Activated T-helper 2 cell treated with anti-CD3 and anti-CD28 coated beads, Interferon-gamma antibody, Interleukin-2, Interleukin-4, amounts not matched to agents 10 μg/mL and 5 μg/mL and 100 μg/mL, durations not matched to agents 14 hours and 24 hours and 36 hours (primary cell): ENCODE measurements at places on chromosomes 4 and X. TPM values are rescaled to one million over a fixed set of nuclear protein-coding genes. Genes with fewer than 3 reads are reported as not detected.

PPP1R2C gene
- total RNA-seq = not detected in 2 replicates

ATP1B4 gene
- total RNA-seq = not detected in 2 replicates

ZNF185 gene
- 0.68 and 0.83 TPM in 2 replicates for total RNA-seq

DNA sequence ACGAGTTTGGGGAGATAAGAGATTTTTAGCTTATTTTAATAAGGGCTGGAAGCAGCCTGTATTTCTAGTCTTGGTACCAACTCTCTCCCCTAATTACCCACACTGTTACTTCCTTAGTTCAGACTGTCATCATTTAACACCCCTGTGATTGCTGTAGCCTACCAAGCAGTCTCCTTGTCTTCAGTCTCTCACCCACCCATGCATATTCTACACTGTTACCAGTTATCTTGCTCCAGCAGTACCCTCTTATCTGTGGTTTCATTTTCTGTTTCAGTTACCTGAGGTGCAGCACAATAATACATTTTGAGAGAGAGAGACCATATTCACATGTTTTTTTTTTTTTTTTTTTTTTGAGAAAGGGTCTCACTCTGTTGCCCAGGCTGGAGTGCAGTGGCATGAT is 80.2 kb downstream of the DIAPH2 start:
- DNase-seq = no peak

GRCh38 chr4:126455865-126456264 is 1141.1 kb downstream of the FAT4 start:
- DNase-seq = no peak
